ENCODE measurements at places on chromosomes 4 and X.

GRCh38 chr4:52035190-52035589 lies 2.9 kb downstream of the SGCB start:
- no peak for DNase-seq

- no peak for DNase-seq
Observed at GRCh38 chr4:85431881-85432485, 43.0 kb upstream of the ARHGAP24 start.

GRCh38 chr4:75639124-75639695 lies 8.9 kb upstream of the CDKL2 start:
- no peak for DNase-seq

GRCh38 chr4:52862639-52863161 lies 583 bp downstream of the RASL11B start:
- no peak for DNase-seq

GRCh38 chr4:39655876-39656275 lies 17.2 kb upstream of the SMIM14 start:
- no peak for DNase-seq

DNA sequence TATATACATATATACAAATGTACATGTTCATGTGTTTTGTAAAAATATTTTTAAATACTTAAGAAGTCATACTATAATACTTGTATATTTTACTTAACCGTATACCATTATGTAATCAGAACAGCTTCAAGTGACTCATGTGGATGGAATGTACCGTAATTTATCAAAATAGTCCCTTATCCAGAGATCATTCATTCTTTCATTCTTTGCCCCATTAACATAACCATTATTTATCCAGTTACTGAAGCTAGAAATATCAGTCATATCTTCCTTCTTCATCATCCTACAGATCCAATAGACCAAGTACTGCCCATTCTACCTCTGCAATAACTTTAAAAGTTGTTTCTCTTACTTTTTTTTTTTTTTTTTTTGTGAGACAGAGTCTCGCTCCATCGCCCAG lies 164.2 kb downstream of the MAB21L2 start:
- DNase-seq: no peak

DNA sequence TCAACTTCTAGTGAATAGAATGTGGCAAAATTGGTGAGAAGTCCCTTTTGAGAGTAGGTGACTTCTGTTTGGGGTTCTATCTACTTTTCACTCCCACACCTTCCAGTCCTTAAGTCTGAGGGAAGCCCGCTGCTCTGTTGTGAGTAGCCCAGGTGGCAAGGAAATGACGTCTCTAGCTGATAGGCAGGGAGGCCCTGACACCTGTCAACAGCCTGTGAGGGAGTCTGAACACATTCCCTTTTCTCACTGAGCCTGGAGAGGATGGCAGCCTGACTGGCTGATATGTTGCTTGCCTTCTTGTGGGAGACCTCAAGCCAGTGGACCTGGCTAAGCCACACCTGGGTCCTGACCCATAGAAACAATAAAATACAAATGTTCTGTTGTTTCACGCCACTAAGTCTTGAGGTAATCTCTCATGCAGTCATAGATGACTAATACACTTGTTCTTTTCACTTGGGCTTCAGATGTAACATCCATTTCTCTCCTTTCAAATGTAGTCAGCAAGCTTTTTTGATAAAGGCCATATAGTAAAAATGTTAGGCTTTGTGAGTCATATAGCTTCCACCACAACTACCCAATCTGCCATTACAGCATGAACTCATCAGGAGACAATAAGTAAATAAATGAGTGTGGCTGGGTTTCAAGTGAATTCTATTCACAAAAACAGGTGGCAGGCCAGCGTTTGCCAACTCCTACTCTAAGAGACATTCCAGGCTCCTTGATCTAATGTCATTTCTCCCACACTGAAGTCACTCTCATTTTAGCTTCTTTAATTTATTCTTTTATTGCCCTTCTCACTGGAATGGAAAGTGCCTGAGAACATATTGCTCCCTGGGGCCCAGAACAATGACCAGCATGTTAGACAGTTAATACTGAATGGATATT lies 265.1 kb upstream of the MAD2L1 start:
- no peak for DNase-seq

DNA sequence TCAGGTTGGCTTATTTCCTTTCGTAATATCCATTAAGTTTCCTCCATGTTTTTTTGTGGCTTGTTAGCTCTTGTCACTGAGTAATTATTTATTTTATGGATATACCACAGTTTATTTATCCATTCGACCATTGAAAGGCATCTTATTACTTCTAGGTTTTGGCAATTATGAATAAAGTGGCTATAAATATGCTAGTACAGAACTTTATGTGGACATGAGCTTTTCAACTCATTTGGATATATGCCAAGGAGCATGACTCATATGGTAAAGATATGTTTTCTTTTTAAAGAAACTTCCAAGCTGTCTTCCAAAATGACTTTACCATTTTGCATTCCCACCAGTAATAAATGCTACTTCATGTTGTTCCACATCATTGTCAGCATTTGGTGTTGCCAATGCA lies 803.6 kb downstream of the GLUD2 start:
- DNase-seq: no peak

DNA sequence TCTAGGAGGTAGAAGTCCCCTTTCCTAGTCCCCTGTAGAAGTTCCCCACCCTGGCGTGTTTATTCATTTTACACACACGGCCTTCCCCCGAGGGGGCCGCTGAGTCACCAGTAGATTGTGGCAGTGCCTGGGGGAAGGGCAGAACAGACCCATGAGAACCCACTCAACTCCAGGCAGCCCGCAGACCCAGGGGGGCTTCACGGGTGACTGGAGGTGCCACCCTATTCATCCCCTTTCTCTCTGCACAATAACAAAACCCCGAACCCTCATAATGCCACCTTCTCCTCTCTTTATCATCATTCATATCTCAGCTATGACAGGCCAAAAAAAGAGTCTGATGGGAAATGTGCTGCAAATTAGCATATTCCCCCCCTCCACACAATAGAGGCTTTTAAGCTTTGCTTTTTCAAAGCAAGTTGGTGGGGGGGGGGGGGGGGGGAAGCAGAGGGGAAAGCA lies 20.4 kb upstream of the GPM6B start:
- DNase-seq: no peak
